ENCODE measurements at places on chromosomes 3 and 15.
A peak's percentile ranks its signal among the peaks of the same experiment; 100 is the strongest.

DNA sequence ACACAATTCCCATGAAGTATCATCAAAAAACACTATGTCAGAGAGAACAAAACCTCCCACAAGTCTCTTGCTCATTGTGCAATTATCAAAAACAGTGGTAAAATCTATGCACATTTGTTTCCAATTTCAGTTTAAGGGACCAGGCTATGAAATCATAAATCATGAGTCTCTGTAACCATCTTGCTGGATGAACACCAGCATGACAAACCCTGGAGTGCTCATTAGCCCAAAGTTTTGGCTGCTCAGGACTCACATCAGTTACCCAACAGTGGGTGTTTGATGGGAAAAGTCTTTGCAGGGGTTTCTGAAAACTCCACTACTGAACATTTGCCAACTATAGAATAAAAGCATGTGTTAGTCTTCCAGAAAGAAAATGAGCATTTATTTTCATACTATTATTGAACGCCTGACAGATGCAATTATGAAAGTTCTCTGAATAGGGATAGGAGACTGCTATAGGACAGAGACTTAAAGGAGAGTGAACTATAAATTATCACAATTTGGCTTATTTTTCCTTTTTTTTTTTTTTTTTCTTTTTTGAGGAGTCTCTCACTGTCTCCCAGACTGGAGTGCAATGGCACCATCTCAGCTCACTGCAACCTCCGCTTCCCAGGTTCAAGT lies 240.8 kb upstream of the KCNMB2 start:
- DNase-seq: no peak

DNA sequence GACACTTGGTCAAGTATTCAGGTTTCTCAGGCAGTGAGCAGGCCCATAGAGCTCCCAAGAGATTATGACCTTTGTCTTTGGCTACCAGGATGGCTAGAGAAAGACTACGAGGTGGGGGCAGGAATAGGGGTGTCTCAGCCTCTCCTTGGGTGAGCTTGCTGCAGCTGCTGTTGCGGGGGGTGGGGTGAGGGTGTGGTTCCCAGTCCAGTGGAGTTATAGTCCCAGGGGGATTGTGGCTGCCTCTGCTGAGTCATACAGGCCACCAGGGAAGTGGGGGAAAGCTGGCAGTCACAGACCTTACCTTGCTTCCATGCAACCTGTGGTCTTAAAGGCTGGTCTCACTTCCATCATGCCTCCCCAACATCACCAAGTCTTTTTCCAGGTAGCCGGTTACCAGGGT lies 31.7 kb downstream of the ATP2C1 start:
- no peak for DNase-seq

DNA sequence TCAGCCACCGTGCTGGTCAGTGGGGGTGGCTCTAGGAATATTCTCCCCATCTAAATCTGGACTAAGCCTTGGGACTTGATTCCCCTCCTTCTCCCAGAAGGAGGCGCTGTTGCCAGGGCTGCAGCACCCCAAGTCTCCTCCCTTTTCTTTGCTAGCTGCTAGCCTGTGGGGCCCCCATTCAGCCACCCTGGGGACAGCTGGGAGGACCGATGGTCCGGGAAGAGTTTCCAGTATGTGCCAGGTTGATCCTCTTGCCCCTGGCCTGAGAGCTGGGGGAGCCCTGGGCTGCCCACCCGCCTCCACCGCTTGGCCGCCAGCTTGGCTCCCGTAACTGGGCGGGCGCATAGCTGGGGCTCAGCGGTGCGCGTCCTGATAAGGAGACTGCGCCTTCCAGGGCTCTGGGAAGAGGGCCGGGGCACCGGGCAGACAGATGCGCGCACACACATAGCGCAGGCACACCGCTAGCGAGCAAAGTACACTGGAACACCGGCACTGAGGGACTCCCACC lies 4.2 kb downstream of the SMAD6 start:
- no peak for DNase-seq

DNA sequence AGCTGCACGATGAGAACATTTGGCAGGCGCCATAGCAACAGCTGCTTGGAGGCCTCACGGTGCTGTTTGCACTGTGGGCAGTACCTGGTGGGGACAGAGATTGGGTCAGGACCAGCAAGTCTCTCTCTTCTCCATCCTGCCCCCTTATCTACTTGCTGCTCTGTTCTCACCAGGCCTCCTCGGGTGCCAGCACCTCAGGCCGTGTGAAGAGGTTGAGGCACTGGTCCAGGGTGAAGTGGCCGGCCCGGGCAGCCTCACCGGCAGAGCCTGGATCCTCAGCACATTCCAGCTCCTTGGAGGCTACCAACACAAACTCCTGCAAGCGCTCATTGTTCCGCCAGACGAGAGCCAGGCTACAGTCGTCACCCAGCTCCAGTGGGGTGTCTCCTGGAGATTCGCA lies 6.2 kb upstream of the QARS1 start:
- DNase-seq: no peak

- DNase-seq: no peak
These were observed 33.4 kb downstream of the PRKCD start for GRCh38 chr3:53194210-53195065.

GRCh38 chr3:114144909-114145688 lies 33.8 kb downstream of the DRD3 start:
- peak; percentile 14 for DNase-seq

- no peak for DNase-seq
These were observed 198.7 kb upstream of the CHRNA7 start for GRCh38 chr15:31831596-31831995.

DNA sequence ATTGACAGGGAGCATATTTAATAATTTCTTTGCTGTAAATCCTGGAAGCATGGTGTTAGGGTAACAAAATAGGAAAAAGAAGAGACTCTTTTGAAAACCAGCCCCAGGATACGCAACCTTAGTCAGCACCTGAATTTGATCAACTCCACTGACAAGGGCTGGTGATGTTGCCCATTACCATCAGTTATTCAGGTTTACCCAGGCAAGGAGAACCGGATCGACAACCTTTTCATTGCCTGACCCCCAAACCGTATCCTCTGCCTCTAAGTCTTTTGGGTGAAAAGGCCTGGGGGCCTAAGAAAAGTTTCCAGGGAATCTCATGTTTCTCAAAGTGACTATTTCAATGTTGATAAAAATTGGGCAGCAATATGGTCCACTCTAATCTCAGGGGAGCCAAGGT lies 313.3 kb downstream of the KBTBD8 start:
- DNase-seq: no peak

- DNase-seq: no peak
These were observed 25.6 kb downstream of the DUSP7 start for GRCh38 chr3:52030714-52031310.

DNA sequence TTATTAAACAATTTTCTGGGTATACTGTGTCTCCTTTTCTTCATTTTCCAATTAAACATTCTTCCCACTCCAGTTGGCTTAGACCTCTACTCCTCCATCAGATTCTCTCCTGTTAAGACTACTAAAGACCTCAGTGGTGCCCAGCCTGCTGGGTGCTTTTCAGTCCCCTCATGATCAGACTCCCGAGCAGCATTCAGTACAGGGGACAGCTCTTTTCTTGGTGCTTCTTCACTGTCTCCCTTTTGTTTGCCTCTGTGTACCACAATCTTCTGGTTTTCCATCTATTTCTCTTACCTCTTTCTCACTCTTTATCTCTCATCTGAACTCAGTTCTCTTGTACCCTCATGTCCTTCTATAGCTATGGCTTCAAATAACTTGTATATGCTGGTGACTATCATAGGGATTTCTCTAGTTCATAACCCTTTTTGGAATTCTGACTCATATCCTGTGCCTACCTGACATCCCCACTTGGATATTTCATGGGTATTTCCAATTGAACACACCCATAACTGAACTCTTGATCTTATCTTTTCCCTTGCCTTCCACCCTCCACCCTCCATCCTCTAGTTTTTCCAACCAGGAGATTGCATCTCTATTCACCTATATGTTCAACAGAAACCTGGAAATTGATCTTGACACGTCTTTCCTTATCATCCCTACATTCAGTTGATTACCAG lies 55.6 kb upstream of the ABHD10 start:
- no peak for DNase-seq

GRCh38 chr3:141368925-141369794 lies 856 bp downstream of the ZBTB38 start:
- DNase-seq: no peak

GRCh38 chr3:179452176-179452564 lies 900 bp upstream of the GNB4 start:
- no peak for DNase-seq

GRCh38 chr3:5568451-5568850 lies 380.9 kb downstream of the EDEM1 start:
- DNase-seq: no peak

DNA sequence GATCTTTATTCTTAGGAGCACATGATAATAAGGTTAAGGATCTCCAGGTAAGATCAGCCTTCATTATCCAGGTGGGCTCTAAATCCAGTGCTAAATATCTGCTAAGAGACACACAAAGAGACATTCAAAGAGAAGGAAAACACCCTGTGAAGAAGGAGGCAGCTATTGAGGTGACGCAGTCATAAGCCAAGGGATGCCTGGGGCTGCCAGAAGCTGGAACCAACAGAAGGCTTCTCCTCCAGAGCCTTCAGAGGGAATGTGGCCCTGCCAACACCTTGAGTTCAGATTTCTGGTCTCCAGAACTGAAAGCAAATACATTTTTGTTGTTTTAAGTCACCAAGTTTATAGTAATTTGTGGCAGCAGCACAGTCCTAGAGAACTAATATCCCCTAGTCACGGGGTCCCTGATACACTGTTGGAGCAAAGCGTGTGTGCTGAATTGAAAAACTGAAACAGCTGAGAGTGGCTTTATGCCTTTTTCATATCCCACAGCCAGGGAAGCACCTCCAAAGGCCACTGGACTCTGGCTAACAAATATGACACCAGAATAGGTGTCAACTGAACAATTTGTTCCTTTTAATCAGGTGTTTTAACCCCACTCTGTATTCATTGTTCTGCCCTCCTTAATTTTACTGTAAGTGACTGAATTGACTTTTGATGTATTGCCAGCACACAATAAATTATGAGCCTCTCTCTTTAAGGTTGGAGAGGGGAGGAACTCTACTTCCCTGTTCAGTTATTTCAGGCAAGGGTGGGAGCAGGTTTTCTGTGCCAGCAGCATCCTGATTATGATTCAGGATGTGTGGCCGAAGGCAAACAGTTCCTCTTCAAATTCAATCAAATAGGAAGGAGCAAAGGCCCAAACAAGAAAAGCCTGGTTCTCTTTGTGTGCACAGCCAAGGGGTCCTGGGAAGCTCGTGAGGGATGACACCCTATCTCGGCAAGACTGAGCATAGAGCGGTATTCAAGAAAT lies 151.8 kb upstream of the HES1 start:
- DNase-seq: no peak

- no peak for DNase-seq
These were observed 69.0 kb upstream of the THBS1 start for GRCh38 chr15:39511916-39512260.

DNA sequence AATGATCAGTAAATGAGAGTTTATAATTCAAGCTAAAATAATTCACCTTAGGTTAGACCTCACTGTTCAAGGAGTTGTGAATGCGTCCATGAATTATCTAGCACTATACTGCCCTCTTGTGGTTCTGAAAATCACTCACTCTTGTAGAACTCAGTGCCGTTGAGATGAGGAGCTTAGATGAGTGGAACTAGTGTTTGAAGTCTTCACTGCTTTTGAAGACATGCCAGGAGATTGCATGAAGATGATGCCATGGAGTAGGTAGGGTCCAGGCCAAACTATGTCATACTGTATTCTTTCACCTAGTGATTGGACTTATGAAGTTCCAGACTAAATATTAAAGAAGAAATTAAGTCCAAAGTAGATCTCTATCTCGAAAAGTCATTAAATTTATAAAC lies 28.8 kb downstream of the LYSMD4 start:
- peak; percentile 48 for DNase-seq

- no peak for DNase-seq
These were observed 175.4 kb upstream of the CMC1 start for GRCh38 chr3:28066020-28066419.

DNA sequence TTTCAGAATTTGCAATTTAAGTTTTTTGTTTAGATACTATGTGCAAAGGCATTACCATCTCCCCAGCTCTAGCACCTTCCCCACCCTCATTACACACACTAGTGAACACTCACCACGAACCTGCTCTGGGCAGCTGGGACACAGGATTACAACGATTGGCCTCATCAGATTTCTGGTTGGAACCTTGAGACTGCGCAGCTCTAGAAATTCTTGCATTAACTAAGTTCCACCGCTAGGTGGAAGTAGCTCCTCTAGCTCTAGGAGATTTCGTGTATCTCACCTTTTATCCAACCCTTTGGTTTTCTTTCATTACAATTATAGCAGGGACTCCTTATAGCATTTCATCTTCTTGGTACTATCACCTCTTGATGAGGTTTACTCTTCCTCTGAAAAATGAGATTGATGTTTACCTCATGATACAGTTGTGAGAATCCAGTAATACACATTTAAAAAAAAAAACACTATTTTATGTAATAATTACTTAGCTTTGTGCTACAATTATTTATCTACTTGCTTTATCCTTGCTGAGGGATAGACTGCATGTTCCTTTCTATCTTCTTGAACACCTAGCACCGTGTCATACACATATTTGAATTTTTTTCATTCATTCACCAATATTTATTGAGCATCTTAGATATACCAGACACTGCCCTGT lies 28.7 kb upstream of the PLOD2 start:
- peak; percentile 5 for DNase-seq

DNA sequence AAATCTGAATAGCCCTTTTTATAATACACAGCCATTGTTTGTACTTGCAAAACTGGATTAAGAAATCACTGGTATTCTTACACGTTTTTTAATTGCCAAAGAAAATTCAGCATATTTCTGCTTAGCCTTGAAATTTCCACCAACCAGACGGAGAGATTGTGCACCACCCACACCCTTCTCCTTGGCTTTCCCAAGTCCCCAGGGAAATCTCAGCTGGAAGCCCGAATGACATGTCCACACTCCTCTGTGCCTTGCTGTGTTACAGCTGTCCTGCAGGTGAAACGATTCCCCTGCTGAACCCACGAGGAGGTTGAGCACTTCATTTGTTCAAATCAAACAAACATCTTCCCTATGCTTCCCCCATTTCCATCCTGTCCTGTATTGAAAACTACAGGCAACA lies 49.6 kb upstream of the PPARG start:
- DNase-seq: no peak

DNA sequence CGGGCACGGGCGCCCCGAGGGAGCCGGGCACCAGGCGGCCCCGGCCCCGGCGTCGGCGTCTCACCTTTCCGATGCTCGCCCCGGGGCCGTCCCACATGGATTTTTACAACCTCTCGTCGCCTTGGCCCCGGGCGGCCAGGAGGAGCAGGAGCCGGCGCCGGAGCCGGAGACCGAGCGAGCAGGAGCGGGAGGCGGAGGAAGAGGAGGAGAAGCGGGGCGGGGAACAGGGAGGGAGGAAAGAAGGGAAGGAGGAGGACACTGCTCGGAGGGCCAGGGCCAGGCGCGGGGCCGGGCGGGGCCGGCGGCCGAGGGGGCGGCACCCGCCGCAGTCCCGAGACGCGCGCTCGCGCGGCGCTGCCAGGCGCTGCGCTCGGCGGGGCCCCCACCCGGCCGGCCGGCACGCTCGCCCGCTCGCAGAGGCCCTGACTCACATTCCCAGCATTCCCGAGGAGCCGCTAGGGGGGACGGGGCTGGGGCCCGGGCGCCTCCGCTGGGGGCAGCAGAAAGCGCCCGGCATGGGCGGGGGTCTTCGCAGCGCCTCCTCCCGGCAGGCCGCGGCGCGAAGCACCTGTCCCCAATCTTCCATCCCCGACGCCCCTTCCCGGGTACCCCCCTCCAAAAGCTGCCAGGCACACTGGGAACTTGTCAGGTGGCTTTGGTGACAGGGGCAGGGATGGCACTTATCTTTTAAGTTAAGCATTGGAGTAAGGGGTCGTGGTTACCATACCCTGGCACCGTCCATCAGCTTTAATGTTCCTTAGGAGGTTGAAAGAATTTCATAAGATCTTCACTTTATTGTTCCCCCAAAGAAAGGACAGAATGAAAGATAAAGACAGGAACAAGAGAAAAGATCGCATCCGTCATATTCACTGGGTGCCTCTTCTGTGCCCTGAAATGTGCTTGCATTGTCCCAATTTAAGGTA lies at the start of gene ERC2:
ERC2 (minus strand) TSS at position 284 of the 923 bp plus-strand sequence.
- peak; percentile 5 for DNase-seq
